Stimulated activated CD4-positive, alpha-beta T cell treated with anti-CD3 and anti-CD28 coated beads, Interleukin-12 subunit alpha, Interleukin-12 subunit beta, amount 100 ng/mL, for 4 hours (primary cell): ENCODE measurements at places on chromosomes 6 and 20.

DNA sequence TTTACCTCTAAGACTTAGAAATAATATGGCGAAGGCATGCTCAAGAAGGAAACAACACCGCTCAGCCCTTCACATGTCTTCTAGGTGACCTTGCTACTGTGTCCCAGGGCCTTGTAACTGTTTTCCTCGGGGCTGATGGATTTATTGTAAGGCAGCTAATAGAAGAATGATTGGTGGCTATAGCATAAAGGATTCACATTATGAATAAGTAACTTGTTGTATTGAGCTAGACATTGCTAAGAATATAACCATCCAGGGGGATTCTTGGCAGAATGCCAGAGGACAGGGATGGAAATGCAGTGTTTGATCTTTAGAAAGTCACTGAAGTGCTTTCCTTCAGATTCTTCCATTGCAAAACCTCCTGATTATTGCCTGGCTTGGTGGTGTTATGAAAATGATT is 54.9 kb downstream of the PLEKHG1 start:
- no peak for DNase-seq

DNA sequence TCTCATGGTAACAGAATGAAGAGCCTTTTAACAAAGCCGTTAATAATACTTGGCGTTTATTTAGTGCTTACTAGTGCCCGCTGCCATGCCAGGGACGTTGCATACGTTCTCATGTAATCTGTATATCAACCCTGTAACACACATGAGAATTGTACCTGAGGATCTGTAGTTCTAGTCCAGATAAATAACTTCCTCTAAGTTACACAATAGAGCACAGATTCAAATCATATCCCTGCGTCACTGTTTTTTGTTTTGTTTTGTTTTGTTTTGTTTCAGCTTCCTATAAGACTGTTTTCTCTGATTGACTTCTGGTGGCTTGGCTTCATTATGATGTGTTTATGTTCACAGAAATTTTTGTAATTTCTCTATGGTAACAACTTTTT is 553 bp downstream of the ZSCAN16 start:
- no peak for DNase-seq

DNA sequence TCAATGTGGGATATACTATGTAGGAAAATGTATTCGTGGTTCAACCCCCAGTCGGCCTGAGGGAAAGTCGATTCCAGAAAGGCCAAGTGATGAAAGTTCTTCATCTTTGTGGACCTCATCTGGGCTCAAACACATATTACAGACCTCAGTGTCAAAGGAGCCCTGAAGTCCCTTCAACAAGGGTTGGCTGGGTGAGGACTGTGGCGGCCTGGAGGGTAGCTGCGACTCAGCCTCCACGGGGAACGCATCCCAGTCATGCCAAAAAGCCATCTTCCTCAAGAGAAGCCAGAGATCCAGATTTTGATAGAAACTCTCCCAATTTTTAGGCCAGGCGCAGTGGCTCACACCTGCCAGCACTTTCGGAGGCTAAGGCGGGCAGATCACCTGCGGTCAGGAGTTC is 158.6 kb upstream of the PTPN1 start:
- DNase-seq = no peak

GRCh38 chr6:4632421-4632820 is 143.8 kb upstream of the CDYL start:
- no peak for DNase-seq

GRCh38 chr6:150144294-150144868 is 1.5 kb downstream of the PPP1R14C start:
- no peak for DNase-seq

- no peak for DNase-seq
Measured at GRCh38 chr6:44228836-44229235, 5.4 kb downstream of the SLC29A1 start.

- DNase-seq = no peak
Measured at GRCh38 chr6:41346441-41346840, 11.0 kb downstream of the NCR2 start.

- no peak for DNase-seq
Measured at GRCh38 chr6:116611056-116611455, 5.2 kb upstream of the RSPH4A start.

DNA sequence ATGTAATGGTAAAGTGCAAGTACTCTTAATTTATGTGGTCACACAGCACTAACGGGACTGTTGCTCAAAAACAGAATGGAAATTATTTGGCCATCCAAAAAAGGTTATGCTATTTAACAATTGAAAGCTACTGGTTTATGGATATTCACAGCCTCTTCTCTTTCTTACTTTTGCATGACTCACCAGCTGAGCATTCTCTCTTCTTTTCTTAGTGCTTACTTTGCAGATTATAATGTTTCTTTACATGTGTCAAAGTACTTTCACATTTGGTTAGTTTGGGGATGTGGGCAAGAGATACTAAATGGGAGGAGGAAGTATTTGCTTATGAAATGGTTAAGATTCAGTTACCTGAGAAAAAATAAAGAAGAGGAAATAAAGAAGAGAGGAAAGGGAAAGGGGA is 610.5 kb downstream of the HTR1B start:
- no peak for DNase-seq

GRCh38 chr6:105794239-105794638 is 291.9 kb upstream of the PRDM1 start:
- DNase-seq = no peak

DNA sequence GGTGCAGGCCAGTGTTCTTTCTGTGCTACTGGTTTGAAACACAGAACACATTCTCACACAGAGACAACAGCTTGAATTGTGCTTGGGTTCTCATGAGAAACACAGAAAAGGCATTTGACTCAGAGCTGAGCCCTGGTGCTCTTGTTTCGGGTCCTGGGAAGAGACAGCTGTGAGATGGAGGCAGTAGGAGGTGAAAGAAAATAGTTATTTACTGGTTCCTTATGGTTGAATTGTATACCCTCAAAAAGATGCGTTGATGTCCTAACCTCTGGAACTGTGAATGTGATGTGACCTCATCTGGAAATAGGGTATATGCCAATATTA is 87.1 kb upstream of the RPS6KA2 start:
- DNase-seq = no peak

- no peak for DNase-seq
Measured at GRCh38 chr20:5430670-5431069, 113.9 kb upstream of the PROKR2 start.

GRCh38 chr20:52402950-52403349 is 211.4 kb upstream of the ZFP64 start:
- no peak for DNase-seq

GRCh38 chr6:131029626-131030297 is 33.3 kb downstream of the EPB41L2 start:
- no peak for DNase-seq

DNA sequence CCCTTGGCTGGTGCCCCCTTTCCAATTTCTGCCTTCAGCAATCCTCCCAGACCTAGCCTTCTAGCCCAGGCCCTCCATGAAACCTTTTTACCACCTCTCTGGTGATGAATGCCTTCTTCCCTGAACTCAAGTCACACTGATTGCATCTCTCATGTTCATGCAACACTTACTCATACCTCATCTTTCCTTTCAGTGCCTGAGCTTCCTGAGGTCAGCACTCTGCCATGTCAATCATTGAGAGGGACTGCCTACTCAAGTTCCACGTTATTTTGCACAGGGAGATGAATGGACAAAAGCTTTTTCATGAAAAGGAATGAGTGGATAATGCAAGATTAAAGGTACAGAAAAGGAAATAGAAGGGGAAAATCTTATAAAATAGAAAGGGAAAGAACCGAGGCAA is 60.1 kb upstream of the PLEKHG1 start:
- DNase-seq = no peak

GRCh38 chr6:92568541-92568940 is 850.8 kb downstream of the EPHA7 start:
- DNase-seq = no peak
